ENCODE measurements at places on chromosomes 12 and 14.

DNA sequence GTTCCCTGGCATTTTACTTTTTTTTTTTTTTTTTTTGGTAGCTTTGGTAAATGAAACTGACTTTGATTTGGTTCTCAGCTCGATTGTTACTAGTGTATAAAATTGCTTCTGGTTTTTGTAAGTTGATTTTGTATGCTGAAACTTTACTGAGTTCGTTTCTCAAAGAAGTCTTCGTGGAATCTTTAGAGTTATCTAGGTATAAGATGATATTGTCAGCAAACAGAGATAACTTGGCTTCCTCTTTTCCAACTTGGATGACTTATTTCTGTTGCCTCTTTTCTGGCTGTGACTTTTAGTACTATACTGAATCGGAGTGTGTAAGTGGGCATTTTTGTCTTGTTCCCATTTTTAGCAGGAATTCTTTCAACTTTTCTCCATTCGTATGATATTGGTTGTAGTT, 28.1 kb downstream of the USP15 start:
- DNase-seq = peak; percentile 70

- DNase-seq = no peak
Observed at GRCh38 chr14:74829251-74829650, 46.7 kb downstream of the PROX2 start.

DNA sequence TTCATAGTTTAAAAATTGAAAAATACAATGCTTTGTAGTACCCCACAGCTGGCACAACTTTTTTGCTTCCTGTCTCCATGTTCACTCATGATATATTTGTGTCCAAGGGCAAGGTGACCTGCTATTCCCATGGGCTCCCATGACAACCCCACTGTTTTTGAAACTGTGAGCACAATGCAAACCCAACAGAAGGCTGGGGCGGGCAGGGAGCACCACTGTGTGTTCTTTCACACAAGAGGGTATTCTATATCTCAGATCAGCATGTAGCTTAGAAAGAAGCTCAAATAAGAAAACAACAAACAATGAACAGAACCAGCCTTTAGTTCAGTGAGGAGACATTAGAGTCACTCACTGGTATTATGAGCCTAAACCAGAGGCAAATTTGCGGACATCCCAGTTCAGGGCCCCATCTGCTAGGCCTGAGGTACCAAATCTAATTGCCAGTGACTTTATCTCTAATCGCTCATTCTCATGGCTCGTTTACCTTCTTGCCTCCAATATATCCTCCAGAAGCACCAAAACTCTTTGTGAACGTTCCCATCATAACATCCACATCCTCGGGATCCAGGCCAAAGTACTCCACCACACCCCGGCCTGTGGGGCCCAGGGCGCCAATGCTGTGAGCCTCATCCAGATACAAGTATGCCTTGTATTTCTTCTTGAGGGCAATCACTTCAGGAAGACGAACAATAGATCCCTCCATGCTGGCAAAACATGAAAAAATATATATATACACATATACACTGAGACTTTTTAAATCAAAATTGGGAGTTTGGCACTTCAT, 56.4 kb upstream of the ISM2 start:
- peak; percentile 29 for DNase-seq

- DNase-seq = peak; percentile 47
Observed at GRCh38 chr12:103840462-103840875, 565 bp downstream of the NT5DC3 start.

DNA sequence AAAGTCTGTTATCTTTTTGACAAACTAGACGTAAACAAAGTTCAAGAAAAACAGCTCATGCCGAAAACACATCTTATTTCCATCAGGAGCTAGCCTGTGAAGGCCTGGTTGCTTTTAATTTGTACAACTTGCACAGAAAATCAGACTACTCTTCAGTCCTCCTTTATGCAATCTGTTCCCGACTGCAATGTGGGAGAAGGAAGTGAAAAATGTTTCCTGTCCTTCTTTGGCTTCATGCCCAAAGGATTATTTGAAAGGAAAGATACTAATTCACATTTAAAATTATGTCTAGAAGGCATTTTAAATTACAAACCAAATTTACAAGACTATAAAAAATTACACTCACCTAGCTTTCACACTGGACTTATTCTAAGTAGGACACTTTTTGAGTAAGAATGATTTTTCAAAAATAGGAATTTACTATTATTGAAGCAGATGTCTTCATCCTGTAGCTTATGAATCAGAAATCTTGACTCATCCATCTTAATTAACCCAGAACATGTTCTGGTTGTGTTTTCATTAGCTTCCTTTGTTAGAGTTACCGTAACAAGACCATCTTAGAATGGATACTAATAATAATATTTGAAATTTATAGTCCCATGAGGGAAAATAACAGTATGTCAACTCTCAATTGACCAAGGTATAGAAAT, 272.6 kb downstream of the PRKD1 start:
- no peak for DNase-seq

DNA sequence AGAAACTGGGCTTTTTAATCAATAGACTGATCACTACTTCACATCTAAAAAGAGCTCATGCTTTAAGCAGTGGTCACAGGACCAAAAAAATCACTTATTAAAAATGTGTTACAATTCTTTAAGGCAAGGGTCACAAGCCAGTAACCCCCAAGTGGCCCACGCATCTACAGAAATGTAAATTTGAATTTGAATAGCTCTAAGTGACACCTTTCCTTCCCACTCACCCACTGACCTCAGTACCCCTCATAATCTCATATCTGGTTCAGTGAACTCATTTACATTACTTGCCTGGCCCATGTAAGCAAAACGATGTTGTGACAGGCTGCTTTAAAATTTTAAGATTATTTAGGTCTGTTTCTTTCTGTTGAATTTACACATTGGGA, 27.4 kb downstream of the NELL2 start:
- no peak for DNase-seq

GRCh38 chr12:110816779-110817178, 30.0 kb upstream of the CCDC63 start:
- DNase-seq = no peak

GRCh38 chr12:39037115-39037514, 131.7 kb upstream of the CPNE8 start:
- DNase-seq = no peak

- DNase-seq = no peak
Observed at GRCh38 chr12:12716151-12716792, 896 bp upstream of the CDKN1B start.

DNA sequence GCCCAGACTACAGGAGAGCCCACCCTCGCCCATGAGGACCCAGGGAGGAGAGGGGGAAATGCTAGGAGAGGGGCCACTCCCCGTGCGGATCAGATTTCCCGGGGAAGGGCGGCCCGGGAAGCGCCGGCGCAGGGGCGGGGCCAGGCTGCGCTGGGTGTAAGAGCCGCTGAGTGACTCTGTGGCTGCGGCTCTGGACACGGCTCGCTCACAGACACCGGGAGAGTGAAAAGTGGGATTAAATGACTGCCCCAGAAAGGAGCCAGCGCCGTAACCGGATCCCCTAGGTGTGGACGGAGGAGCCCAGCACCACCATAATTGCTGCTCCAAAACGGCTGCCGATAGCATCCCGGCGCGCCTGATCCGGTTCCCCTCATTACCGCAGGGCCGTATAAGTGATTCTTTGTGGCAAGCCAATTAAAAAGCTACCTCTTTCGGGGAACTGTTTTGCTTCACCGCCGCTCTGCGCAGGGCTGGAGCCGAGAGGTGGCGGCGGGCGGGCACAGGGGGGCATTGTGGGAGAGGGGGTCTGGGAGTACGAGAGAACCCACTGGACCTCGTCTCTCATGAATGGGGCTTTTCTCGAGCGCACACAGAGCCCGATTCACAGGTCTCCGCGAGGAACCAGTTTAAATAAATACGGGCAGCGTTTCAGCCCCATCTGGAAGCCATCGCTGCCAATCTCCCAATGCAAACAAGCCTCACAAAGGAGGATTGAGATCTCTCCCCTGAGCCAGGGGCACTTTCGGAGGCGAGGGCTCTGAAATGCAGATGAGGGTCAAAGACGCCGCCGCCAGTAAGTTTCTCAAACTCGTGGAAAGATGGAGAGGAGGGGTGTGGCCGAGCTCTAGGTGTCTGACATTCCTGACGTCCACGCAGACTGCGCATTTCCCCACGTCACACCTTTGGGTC, 2.5 kb downstream of the COL2A1 start:
- DNase-seq = no peak

DNA sequence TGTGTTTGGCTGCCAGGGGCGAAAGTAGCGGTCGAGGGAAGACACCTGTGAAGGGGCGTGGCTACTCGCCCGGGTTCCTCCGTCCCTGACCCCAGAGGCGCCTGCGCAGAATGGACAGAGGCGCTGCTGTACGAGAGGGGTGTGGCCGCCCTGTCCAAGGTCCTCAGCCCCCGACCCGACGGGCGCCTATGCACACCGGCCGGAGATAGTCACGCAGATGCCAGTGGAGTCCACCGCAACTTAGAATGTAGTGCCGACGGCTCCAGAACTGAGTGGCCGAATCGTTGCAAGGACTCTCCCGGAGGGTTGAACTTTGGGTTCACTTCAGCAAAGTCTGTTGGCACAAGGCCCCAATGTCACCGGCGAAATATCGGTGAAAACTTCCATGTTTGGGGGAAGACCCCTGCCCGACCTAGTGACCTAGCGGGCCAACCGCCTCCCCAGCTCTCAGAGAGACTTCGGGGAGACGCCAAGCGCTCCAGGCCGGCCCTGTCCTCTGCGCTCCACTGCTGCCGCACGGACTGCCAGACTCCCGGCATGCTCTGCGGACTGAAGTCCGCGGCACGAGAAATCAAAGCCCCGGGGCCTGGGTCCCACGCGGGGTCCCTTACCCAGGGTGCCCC, 541 bp upstream of the RNU6-7 start:
- DNase-seq = peak; percentile 87

- no peak for DNase-seq
Observed at GRCh38 chr12:18946106-18946505, 183.4 kb upstream of the PLEKHA5 start.

DNA sequence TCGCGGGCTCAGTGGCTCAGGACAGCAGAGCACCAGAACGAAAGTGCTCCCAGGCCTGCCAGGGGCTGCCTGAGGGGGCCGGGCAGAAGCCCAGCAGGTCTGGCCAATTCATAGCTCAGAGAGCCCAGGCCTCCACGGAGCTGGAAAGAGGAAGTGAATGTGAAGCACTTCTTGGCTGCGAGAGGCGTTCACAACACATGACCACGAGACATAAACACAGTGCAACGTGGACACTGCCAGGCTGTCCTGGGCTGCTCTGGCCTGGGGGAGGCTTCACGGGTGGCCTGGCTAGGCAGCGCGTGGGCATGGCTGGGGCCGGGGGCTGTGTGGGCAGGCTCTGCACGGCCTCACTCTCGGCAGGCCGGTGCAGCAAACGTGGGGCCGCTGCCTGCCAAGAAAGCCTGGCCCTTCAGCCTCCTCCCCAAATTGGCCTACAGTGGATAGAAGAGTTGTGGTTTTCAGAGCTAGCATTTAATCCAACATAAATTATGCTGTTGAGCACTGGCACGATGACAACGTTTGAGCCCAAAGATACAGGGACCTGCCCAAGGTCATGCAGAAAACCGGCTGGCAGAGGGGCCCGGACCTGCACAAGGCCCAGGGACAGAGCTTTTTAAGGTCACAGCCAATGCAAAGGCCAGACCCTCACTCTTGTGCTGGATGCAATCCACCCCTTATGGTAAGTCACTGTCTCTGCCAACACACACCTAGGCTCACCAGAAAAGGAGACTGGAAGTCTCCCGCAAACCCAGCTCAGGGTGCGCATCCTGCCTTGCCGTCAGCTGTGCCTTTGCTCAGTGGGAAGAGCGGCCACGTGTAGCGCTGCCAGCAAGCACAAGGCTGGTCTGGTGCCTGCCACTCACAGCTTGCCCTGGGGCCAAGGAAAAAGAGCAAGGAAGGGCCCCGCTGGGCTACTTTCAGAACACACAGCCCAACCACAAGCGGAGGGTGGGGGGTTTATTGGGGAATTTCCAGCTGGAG, 8.6 kb downstream of the SLC25A29 start:
- DNase-seq = peak; percentile 85

DNA sequence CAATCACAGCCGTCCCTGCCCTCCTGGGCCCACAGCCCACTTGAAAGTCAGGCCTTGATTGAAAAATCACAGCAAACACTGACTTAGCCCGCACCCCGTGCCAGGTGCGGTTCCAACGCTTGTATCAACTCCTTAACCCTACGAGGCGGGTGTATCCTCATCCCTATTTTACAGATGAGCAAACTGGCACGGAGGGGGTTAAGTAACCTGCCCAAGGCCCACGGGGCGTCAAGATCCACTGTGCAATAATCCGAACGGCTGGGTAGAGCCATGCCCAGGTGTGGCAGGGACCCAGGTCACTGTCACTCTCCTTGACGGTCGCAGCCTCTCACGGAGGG, 583 bp downstream of the DNAH10 start:
- DNase-seq = no peak

DNA sequence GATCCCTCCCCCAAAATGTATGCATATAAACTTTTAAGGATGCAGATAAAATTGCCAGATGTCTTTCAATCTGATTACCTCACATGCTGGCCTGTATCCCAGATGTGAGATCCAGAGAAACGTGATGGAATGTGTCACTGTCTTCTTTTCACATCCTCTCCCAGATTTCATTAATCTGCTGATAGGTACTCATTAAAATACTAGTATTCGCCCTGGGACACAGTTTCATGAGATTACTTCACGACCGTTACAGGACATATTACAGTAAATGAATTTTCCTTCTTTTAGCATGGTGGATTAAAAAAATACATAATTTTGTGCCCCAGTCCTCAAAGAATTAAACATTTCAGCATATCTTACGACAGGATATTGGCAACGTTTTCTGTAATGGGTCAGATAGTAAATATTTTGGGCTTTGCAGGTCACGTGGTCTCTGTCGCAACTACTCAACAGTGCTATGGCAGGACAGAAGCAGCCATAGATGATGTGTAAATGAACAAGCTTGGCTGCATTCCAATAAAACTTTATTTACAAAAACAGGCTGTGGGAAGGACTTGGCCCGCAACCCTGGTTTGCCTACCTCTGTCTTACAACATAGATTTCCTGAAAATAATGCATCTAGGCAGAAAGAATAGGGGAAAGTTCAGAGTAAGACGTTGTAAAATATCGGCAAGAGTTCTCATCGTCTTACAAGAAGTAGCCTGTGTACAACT, 156.0 kb upstream of the DIO3 start:
- DNase-seq = no peak

DNA sequence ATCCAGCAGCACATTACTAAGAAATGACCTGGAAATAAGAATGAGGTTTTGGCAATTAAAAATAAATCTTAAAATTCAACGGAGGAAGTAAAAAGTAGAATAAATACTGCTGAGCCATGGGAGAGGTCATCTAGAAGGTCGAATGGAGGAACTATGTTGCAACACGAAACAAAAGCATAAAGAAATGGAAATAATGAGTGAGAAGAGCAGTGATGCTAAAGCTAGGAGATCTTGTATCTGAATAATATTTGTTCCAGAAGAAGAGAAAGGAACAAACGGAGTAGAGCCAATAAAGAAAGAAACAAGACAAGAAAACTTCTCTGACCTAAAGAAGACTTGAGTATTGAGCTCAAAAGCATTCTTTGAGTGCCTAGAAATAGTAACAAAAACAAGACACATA, 6.6 kb upstream of the KRT7 start:
- no peak for DNase-seq

GRCh38 chr12:33588725-33589405, 149.2 kb upstream of the SYT10 start:
- peak; percentile 72 for DNase-seq

All from OCI-M1 (cell line).